ENCODE measurements at places on chromosomes 3 and 15.

DNA sequence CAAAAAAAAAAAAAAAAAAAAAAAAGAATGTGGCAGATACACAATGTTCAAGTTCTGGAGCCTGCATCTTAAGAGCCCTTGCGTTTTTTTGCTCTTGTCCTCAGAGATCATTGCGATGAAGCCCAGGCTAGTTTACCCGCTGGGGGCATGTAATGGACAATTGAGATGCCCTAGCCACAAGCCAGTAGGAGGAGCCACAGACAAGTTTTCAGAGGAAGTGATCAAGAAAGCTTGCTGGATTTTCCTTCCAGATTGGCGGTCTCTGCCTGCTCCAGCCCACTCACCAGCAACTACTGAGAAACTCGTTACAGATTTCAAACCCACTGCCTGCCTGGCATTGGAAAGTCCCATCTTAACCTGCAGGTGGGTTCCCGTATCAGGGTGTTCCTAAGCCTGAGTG is 192.1 kb upstream of the EOMES start:
- DNase-seq: no peak

DNA sequence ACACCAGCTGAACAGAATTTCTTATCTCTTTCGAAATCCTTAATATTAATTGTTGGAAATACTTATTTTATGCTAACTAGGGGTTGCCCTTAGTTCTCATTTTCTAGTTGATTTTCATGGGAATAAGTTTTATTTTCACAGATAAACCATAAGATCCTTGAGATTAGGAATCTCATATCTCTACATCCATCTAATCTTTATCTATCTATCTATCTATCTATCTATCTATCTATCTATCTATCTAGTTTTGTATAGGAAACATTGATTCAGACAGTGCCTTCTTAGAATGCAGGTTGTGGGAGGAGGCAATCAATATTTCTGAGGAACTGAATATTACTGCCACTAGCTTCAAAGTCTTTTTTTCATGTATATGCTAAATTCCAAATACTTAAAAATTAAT is 3.5 kb upstream of the KBTBD8 start:
- no peak for DNase-seq

- no peak for DNase-seq
Measured at GRCh38 chr3:87473944-87474343, 197.6 kb upstream of the POU1F1 start.

DNA sequence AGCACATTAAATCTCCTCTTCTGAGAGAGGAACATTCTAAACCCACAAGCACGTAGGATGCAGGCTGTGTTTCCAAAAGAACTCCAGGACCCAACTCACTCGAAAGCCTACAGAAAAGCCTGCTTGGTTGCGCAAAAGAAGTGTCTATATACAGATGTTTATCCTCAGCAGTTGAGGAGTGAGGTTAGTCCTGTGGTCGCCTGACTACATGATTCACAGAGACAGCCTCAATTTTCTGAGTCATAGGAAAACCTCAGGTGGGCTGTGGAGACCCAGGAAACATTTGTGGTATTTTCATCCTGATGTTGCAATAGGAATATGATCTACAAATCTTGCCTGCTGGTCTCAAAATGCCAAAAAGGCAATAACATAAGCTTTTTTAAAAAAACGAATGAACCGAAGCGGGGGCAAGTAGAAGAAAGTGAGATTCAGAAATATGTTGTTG is 183.8 kb upstream of the THRB start:
- DNase-seq: no peak

GRCh38 chr3:5110337-5110736 is 11.8 kb upstream of the ARL8B start:
- no peak for DNase-seq

DNA sequence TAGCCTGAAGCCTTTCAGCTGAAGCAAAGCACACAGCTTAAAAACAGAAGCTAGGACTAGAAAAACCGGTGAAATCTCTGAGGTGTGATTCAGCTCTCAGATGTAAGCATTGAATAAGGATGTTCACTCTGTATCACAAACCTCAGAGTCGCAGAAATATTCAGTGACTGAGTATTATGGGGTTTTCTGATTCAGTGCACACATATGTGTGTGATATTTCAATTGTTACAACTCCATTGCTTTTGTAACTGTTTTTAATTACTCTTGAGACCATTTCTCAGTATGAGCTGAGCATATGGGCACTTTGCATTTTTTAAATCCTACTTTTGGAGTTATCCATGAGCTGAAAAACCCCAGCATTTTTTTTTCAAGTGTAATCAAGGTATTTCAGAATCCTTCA is 868.8 kb downstream of the NTRK3 start:
- no peak for DNase-seq
